ENCODE measurements at places on chromosomes 1 and 21.

DNA sequence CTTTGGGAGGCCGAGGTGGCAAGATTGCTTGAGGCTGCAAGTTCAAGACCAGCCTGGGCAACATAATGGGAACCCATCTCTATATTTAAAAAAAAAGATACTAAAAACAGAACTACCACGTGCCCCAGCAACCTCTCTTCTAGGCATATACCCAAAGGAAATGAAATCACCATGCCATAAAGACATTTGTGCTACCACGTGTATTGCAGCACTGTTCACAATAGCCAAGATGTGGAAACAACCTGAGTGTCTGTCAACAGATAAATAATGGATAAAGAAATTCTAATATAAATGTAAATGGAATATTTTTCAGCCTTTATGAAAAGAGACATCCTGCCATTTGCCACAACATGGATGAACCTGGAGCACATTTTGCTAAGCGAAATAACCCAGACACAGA, 128.6 kb downstream of the PCNX2 start:
- no peak for DNase-seq

GRCh38 chr1:151984313-151984956, 9.2 kb downstream of the S100A10 start:
- DNase-seq = no peak

DNA sequence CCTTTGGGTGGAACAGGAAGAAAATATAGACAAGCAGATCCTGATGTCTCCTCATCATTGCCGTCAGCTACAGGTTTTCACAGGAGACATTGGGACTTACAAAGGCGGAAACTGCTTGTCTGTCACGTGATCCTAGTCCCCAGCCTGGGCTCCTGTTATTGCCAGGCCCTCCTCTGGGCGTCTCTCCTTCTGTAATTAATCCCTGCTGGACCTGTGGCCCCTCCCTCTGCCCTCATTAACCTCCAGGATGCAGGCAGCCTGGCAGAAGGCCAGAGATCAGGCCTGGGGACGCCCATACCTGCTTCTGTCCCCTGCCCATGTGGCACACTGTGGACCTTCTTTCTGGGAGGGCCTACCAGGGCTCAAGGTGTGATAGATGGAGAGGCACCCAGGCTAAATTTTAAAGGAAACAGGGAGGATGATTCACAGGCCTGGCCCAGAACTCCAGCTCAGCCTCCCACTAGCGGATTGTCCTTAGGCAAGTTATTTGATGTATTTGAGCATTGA, 2.4 kb downstream of the S100A5 start:
- DNase-seq = no peak

DNA sequence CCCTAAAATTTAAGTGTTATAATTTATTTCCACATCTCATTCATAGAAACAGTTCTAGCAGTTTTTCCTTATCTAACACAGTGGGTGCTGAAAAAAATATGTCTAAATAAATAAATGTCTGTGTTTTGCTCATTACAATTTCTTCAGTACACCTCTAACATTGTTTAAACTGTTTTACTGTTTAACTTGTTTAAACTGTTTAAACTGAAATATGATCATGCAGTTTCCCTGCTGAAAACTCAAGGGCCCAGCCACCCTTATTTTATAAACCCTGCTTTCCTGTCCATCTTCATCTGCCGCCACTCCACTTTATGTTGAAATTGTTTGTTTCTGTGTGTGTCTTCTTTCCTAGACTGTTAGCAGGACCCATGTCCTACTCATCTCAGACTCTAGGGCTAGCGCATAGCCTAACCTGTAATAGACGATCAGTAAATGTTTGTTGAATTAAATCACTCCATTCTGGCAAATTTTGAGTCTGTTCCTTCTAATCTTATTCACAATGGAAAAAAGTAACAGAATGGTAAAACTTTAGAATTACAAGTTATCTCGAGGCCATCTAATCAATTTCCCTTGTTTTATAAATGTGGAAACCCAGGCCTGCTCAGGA, 9.4 kb upstream of the PIK3C2B start:
- no peak for DNase-seq

- DNase-seq = no peak
Measured at GRCh38 chr1:161722406-161722805, 1.1 kb downstream of the FCRLB start.

DNA sequence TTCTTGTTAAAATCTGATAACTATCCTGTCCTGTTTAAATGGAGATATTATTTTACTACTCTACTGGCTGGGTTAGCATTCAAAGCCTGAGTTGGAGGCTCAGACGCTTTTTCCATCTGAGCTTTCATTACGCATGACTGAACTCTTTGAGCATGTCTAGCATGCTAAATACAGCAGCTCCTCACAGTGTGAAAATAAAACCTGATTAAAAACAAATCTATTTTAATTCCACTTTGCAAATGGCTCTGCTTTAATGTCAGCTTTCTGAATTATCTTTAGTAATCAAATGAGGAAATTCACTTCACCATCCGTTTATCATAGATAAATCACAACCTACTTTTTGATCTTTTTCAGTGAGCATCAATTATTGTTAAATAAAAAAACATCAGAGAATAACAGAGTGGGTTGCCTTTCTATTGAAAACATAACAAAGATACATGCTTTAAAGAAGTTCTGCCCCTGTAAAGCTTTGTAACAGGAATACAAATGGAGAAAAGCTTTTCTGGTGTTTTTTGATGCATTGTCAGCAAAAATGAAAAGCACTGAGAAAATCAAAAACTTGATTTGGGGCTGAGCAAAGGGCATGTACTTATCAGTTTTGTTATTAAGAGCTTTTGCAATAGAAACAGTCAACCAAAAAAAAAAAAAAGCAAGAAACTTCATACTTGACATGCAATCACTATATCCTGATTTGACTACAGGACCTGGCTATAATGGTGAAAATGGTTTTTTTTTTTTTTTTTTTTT, 3.5 kb upstream of the SPEN start:
- DNase-seq = no peak

- DNase-seq = no peak
Measured at GRCh38 chr1:197985351-197985750, 68.2 kb downstream of the LHX9 start.
